ENCODE measurements at places on chromosomes 4 and X. TPM values are rescaled to one million over a fixed set of nuclear protein-coding genes. Genes with fewer than 3 reads are reported as not detected.

VEGFD gene
- polyA plus RNA-seq, result 0.86 TPM

SRPX2 gene
- polyA plus RNA-seq, result 9.0 TPM

- no peak for DNase-seq
Measured at GRCh38 chr4:28436191-28437080, 1575.8 kb downstream of the STIM2 start.

DNA sequence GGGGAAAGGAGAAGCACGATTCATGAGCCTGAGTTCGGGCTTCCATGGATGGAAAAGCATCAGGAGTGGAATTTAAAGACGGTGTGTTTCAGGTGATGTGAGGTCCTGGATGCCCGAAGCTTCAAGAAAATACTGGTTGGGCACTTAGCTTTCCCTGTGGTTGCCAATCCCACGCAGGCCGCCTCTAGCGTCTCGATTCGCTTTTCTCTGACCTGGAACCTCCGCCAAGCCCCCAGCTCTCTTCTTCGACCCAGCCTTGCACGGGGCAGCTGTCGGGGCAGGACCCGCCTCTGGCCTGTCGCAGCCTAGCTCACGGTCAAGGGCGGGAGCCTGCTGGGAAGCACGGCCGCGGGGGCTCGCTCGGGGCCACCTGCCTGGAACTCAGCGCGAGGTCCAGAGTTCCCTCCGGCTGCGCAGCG lies 308 bp upstream of the TLR2 start:
- DNase-seq, result no peak

GRCh38 chr4:182507805-182508204 lies 264.6 kb downstream of the TENM3 start:
- DNase-seq, result no peak

Data from adrenal gland (tissue), 19 donors.